ENCODE measurements at places on chromosomes 1 and 21. TPM values are rescaled to one million over a fixed set of nuclear protein-coding genes. Genes with fewer than 3 reads are reported as not detected.

GRCh38 chr1:94799206-94799605 is 21.0 kb upstream of the SLC44A3 start:
- DNase-seq, result no peak

GRCh38 chr1:178267646-178268094 is 173.8 kb downstream of the RASAL2 start:
- DNase-seq, result no peak

DNA sequence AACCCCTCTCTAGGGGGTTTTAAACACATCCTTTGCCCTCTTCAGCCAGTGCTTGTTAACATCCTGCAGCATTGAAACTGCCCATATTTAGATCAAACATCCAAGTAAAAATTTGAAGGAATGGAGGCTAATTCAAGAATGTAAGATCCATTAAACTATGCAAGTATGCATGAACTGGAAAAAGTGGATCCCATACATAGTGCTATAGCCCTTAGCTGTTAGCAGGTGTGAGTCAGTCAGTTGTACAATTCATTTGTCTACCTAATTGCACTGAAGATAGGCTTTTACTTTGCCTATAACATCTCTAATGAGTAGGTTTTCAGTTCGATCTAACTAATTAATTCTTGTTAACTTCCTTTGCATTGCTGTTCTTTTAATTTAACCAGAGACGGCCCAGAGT is 270.9 kb downstream of the LMO4 start:
- no peak for DNase-seq

DNA sequence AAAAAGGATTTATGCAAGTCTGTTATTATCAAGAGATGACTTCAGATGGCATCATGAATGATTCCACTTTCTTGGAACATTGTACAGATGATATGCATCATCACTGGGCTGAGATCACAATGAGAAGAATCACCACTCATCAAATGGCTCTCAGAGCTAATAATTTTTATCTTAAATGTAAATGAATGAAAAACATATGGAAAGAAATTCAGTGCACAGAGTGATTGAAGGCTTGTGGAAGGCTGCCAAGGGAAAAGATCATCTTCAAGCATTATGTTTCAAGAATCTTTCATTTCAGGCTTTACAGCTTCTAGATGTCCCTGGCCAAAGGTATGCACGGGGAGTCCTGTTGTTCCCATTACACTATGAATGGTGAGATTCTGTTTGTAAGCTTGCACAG is 955.7 kb downstream of the TTLL7 start:
- DNase-seq, result no peak

DNA sequence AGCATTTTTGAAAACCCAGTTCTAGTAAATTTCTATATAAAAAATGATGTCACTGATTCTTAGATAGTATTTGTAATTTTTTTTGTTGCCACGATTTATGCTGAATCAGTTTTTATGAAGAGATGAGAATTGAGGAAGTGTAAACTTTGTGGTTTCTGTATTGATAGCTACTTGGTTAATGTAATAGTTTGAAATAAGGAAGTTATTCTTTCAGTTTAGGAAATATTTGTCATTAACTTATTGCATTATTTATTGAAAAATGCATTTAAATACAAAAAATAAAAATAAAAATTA is 97.8 kb downstream of the ZFYVE9 start:
- no peak for DNase-seq

- no peak for DNase-seq
These were observed 55.3 kb downstream of the CHD5 start for GRCh38 chr1:6124746-6125365.

GRCh38 chr1:14259191-14259757 is 339.2 kb upstream of the KAZN start:
- DNase-seq, result peak; percentile 82

DNA sequence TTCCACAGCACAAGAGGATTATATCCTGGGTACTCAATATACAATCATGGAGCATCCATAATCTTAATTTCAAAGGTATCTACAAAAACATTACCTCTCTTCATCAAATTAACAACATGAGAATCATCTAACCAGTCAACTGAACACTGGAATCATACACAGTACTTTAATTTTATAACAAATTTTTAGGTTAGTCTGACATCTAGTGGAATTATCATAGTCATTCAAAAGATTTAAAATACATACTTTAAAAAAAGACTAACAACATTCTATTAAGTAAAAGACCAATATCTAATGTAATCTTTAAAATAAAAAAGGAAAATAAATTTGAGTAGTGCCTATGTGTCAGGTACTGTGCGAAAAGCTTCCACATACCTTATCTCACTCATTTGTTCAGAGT is 16.8 kb upstream of the SH3GLB1 start:
- no peak for DNase-seq

- peak; percentile 86 for DNase-seq
These were observed at the start of gene HPCA for GRCh38 chr1:32886004-32886827. TSS of gene HPCA (plus strand) at chr1:32886491. CDS start at chr1:32888899, 2,408 bp downstream.

CCDC181 gene
- 8.2 TPM for polyA plus RNA-seq

HRNR gene
- polyA plus RNA-seq, result not detected

CLDN8 gene
- polyA plus RNA-seq, result 86.8 TPM

GRCh38 chr1:62746086-62746808 is 37.7 kb upstream of the ATG4C start:
- DNase-seq, result no peak

DNA sequence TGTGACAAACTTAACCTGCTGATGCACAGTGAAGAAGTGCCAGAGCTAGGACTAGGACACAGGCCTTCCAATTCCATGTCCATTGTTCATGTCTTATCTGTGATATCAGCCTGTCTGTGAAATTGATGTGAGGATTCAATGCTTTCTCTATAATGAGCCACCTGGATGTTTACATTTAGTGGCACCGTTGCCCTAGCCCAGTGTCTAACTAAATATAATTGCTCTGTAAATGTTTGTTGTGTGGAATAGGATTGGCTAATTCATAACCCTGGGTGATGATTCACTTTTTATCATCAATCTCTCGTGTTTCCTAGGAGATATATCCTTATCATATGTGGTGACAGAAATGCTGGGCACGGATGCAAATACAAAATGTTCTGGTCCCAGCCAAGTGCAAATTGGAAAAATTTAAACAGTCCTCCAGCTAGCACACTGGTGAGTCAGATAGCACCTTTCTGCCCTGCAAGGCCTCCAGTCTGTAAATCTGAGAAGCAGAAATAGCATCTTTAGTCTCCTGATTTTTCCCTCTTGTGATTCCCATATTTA is 46.9 kb upstream of the GNG12 start:
- no peak for DNase-seq

DNA sequence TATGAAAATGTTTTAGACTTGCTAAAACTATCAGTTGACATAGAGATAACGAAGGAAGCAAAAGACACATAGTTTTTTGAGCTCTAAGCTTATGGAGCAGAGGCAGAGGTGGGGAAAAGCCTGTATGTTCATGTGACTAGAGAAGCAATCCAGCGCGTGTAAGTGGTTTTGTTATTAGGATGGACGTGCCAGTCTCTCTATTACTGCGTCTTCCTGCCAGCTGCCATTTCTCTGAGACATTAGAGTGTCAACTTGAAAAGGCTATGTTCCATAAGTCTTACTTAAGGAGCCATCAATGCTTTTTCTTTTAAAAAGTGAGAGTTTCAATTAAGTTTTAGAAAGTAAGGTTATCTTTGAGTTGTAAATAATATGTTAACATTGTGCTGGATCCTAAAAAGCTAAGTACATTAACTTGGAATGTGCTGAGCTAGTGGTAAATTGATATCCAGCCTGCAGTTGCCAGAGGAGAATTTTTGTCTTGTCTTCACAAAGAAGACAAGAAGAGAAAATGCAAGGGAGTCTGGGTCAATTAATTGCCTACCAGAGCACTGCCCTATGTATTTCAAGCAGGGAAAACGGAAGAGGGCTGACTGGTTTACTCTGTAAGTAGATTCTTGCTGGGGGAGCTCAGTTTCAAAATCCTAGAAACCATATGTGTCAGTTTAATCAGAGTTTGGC is 161.8 kb upstream of the B3GALT2 start:
- peak; percentile 32 for DNase-seq

DUSP23 gene
- 327 TPM for polyA plus RNA-seq

NES gene
- 44.3 TPM for polyA plus RNA-seq

- DNase-seq, result no peak
These were observed 22.8 kb upstream of the LRRC38 start for GRCh38 chr1:13536571-13536970.

GRCh38 chr1:188243456-188243855 is 1414.7 kb downstream of the PLA2G4A start:
- no peak for DNase-seq

- no peak for DNase-seq
These were observed 8.3 kb downstream of the MCOLN2 start for GRCh38 chr1:84988588-84988987.

- DNase-seq, result no peak
These were observed 271.9 kb downstream of the HHAT start for GRCh38 chr1:210600421-210601159.

DNA sequence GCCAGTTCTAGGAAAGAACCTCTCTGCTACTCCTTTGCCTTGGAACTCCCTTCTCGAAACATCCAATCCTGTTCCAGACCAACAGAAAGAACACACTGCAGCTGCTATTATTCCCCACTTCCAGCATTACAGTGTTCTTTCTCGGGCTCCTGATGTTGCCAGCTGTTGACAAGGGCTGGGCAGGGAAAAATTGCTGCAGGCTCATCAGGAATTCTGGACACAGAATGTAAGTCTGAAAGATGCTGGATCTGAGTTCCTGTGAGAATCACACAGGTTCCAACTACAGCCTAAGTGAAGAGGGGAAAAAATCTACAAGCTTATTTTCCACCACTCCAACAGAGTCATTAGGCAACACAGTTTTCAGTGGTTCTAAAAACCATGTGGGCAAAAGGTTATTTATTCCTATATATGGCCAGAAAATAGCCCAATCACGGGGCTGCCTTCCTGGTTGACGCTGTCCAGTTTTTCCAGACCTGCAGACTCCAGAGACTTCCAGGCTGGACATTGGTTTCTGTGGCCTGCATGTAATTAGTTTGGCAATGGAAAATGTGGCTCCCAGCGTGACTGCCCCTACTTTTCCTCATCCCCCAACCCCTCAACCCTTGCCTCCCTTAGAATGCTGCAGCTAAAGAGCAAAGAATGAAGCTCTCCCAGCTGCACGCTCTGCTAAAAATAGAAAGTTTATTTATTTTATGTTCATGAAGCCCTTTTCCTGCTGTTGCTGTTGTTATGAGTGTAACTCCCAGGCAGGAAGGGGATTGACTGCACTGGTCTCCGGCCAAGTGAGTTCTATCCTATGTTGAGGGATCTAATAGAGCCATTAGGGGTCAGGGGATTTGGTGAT is 8.3 kb upstream of the KIAA0040 start:
- DNase-seq, result peak; percentile 35

RIMS3 gene
- 1.6 TPM for polyA plus RNA-seq

Measured in kidney (tissue), 22 donors.